Left forelimb (tissue), 1 donor: ENCODE measurements at places on chromosomes 3 and 15.

GRCh38 chr3:40858364-40859115 is 333.8 kb downstream of the ZNF621 start:
- no peak for DNase-seq

DNA sequence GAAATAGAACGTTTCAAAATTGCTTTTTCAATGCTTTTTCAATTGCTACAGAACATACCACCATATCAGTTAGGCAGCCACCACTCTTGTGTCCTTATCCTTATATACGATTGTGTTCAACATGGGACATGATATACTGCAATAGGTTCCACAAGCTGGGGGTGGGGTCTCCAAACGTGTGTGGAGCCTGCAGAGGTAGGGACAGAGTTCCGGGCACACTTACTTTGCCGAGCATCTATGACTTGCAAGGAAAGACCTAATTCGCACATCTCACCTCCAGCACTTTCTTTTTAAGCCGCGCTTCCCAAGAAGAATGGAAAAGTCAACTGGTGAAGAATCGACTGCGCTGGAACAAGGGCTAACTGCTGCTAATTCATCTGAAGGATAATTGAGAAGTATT is 39.6 kb upstream of the SFMBT1 start:
- DNase-seq = no peak

DNA sequence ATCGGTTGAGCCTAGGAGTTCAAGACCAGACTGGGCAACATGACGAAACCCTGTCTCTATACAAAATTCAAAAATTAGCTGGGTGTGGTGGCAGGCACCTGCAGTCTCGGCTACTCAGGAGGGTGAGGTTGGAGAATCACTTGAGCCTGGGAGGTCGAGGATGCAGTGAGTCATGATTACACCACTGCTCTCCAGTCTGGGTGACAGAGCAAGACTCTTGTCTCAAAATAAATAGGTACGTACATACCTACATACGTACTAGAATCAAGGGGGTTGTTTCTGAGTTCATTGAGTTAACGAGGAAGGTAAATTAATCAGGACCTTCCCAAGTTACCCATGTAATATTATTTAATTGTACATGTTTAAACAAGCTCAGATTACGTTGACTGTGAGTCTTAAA is 97.5 kb downstream of the CHL1 start:
- no peak for DNase-seq

DNA sequence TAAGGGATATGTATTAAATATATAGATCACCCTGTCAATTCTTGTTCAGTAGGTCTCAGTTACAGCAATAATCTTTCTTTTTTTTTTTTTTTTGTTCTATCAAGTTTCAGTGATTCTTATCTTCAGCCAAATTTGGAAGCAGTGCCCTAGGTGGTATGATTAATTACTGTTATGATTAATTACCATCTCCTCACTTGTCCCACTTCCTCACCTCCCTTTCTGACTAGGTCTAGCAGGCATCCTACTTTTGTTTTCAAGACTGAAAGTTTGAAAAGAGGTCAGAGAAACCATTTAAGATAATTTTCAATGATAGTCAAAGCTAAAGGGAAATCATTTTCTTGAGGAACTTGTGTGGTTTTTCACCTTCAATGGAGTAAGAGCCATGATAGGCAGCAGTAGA is 144.0 kb upstream of the CNTN4 start:
- DNase-seq = no peak

GRCh38 chr3:13648060-13649001 is 99.4 kb downstream of the FBLN2 start:
- DNase-seq = peak; percentile 93

GRCh38 chr3:55719508-55719907 is 232.4 kb upstream of the WNT5A start:
- no peak for DNase-seq

- DNase-seq = no peak
These were observed at the start of the genes CCR5AS and CCRL2 for GRCh38 chr3:46406788-46407611. CCR5AS (minus strand) TSS chr3:46407066. CCRL2 (plus strand) TSS chr3:46407259; CDS start chr3:46408080, 821 bp downstream.

DNA sequence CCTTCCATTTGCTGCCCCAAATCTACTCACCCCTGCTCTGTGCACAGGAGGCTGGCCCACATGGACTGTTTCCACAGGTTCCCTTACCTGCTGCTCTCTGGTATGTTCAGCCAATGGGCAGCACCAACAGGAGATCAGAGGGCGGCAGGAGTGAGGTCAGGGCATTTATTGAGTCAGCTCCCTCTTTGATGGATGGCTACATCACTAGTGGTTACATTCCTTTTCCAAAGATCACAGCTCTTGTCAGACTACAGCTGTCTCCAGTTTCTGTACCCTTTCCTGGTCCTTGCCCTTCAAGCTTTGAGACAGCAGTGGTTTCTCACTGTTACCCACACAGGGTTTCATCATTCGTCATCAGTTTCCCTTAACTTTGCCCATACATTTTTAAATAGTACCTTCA is 325.1 kb downstream of the SUCLG2 start:
- DNase-seq = no peak

- DNase-seq = no peak
These were observed 269.7 kb downstream of the ABHD5 start for GRCh38 chr3:43960448-43960840.

DNA sequence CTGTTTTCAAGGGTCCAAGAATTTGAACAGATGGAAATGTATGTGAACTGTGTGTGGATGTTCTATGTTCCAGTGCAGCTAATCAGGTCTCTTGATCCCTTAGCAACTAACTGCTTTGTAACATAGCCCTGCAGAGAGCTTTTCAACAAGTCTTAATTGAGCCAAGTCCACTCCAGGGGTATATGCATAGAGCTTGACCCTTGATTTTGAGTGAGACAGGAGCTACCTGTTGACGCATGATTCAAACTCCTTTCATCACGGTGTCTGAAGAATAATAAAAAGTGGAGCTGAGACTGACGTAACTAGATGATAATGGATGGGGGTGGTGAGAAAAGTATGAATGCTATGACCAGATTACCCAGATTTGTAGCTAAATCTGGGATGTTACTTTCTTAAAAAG is 93.3 kb upstream of the CCDC54 start:
- no peak for DNase-seq

DNA sequence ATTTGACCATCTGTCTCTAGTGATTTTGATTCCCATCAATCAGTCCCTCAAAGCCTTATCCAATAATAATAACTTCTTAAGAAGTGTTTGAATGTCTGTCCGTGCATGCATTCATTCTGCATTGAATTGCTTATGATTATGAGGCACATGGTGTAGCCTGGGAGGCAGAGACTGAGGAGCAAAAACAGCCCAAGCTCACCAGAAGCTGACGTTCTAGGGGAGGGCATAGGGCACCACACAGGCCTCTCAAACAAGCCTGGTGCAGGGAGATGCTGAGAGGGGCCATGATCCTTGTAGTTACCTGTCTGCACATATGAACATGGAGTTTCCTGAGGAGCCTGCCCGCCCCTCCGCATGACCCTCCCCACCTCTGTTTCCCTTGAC is 89.2 kb upstream of the POMGNT2 start:
- no peak for DNase-seq

DNA sequence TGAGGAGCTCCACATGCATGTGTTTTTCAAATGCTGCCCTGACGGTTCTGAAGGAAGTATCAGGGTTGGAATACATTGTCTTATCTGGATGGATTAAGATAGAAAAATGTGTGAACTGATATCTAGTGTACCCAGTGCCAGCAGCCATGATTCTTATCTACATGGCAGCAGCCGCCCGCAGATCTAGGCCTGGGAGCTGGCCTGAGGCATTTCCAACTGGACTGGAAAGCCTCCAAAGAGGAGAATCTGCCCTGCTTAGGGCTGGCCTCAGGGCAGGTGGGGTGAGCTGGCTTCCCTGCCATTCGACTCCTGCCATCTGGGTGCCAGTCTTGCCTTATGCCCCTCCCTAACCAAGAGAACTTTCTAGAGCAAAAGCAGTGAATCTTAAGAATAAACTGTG is 125.8 kb downstream of the SSR3 start:
- DNase-seq = no peak

DNA sequence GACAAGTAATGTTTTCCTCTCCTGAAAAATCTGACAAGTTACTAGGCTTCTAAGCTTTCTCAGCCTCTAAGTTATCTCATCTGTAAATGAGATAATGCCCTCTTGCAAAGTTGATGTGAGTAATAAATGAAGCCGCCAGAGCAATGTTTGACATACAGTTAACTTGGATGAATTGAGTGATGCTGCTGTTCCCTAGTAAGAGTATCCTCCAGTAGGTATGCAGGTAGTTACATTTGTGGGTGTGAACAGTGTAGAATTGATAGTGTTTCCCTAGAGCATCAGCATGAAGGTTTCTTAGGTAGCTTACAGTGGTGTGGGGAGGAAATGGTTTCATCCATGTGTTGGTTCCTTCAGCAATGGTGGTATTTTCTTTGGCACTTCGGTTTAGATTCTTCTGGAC is 3.4 kb downstream of the ATP2C1 start:
- no peak for DNase-seq

DNA sequence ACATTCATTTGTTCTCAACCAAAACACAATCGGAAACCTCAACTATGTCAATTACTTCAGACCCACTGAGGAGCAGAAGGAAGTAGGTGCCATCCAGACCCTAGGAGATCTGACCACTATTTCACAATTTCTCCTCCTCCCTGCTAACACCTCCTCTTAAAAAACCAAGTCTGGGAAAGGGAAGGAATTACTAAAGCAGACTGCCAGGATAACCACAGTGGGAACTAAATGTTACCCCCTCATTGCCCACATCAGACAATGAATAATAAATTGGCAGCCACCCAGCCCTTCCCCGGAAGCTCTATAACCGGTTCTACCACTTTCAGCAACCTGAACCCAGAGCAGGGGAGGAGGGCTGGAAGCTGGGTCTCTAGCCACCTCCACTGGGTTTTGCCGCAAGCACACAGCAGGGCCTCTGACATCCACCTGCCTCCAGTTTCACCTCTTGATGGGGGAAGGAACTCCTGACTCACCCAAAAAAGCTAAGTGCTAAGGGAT is 17.6 kb downstream of the C15orf62 start:
- DNase-seq = no peak

- DNase-seq = no peak
These were observed 45.5 kb downstream of the CBLB start for GRCh38 chr3:105823149-105823867.

DNA sequence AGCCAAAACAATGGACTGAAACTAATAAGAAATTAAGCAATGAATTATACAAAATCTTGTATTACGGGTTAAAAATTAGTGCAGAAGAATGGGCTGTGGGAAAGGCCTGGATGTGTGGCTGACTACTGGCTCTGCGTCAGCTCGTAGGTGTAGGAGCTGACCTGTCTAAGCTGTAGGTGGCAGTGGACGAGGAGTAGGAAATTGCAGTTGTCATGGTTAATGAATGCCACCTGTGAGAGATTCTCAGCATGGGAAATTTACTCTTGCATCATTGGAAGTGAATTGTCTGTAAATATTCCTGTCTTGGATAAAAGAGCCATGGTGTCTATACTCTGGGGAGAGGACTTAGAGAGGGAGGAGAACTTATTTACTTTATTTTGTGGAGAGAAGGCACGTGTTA is 23.4 kb downstream of the CHRNA7 start:
- no peak for DNase-seq

- no peak for DNase-seq
These were observed 159.4 kb upstream of the GBE1 start for GRCh38 chr3:81920816-81921215.
